Fibroblast of skin of scalp (primary cell): ENCODE measurements at places on chromosomes 3 and 15.

GRCh38 chr3:59936472-59936871 lies 886.6 kb upstream of the CFAP20DC start:
- DNase-seq = no peak

- DNase-seq = no peak
These were observed 25.0 kb downstream of the DNAH1 start for GRCh38 chr3:52341123-52341522.

- DNase-seq = no peak
These were observed 6.1 kb downstream of the ZKSCAN7 start for GRCh38 chr3:44561076-44561475.

DNA sequence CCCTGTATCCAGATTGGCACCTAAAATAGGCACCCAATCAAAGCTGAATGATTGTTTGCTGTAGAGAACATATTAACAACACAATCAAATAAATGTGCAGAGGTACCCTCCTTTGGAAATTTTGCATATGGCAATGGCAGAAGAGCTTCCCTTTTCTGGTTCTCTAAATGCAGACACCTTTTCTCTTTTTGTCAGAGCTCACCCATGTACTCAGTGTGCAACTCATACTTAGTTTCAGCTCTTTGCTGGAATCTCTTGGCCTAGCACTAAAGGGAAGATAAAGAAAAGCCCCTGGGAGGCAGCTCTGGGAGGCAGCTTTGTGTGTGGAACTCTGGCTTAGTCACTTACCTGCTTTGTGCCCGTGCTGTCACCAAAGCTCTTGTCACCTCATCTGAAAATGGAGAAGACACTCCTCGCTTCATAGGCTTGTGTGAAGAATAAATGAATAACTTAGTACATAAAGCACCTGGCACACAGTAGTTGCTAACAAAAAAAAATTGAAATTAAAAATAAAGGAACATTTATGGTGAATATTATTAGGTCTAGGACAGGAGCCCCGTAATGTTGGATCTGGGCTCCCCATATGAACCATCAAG lies 28.8 kb downstream of the ST6GAL1 start:
- DNase-seq = no peak

DNA sequence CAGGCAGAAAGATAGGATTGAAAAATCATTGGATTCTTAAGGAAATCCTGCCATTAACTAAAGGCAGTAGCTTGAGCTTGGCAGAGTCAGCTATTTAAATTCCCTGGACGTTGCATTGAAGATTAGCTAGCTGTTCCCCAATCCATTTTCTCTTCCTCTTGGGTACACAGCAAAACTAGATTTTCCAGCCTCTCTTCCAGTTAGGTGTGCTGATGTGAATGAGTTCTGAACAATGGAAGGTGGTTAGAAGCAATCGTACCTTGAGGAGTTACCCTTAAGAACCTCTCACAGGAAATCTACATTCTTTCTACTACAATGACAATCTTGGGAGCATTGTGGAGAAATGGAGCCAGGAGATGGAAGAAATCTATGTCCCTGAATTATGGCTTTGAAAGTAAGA lies 383.2 kb upstream of the TBL1XR1 start:
- no peak for DNase-seq

GRCh38 chr3:16273867-16274266 lies 8.9 kb downstream of the OXNAD1 start:
- no peak for DNase-seq

DNA sequence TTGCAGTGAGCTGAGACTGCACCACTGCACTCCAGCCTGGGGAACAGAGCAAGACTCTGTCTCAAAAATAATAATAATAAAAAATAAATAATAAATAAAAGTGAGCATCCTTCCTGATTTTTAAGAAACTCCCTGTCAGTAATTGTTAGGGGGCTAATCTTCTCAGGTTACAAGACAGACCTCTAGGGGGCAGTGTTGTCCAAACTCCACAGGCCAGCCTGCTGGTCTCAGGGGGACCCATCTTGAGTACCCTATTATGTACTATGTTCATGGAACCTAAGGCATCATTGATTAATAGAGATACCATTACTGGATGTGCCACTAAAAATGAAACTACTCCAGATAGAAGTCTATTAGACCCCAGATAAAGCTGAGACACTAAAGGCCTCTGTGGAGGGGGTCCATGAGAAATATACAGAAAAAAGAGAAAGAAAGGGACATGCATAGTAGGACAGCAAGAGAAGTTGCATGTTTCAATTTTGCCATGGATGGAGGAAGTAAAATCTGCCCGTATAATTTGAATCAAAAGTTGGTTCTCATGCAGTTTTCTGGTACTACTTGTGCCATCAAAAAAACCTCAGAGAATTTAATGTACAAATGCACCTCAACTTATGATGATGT lies 85.5 kb upstream of the CDV3 start:
- peak; percentile 28 for DNase-seq

- no peak for DNase-seq
These were observed 10.3 kb downstream of the CHP1 start for GRCh38 chr15:41241221-41241964.

DNA sequence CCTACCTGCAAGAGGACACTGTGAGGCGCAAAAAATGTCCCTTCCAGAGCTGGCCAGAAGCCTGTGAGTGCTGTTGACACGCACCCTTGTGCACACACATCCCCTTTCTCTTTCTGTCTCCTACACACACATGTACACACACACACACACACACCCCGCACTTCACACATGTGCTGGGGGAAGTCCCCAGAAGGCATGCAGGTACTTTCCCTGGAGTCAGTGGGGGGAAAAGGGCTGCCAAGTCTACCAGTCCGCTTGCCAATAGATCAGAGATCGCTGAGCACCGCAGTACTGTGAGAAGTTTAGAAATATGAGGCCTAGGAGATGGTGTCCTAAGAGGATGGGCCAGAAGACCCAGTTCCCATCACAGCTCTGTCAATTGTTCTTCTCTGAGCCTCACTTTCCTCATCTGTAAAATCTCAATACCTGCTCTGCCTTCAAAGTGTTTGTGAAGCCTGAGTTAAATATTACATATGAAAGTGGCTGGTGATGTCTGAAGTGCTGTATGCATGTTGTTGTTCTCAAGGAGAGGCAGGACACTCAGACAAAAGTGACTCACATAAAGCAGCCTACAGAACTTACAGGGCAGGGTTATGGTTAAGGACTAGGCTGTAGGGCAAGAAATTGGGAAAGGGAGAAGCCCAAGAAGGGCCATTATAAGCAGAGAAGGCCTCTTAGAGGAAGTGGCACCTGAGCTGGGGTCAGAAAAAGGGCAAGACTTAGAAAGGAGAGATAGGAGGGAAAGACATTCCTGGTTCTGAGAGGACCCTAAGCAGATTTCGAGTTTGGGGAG lies 6.8 kb downstream of the IL17RE start:
- no peak for DNase-seq

GRCh38 chr3:152662157-152662556 lies 172.8 kb upstream of the P2RY1 start:
- no peak for DNase-seq

GRCh38 chr3:78183906-78184599 lies 1144.2 kb downstream of the ROBO2 start:
- no peak for DNase-seq

DNA sequence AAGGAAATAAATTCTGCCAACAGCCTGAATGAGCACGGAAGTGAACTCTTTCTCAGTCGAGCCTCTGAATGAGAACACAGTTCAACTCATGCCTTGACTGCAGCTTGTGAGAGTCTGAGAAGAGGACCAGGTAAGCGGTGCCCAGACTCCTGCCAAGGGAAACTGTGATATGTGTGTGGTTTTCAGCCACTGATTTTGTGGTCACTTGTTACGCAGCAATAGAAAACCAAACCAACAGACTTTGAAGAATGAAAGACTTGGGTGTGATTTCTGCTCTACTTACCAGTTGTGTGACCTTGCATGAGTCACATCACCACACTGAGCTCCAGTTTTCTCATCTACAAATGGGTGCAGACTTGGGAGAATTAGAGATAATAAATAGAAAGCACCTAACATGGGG lies 30.6 kb upstream of the FAM107A start:
- no peak for DNase-seq

GRCh38 chr3:147410526-147411237 lies 1.5 kb downstream of the ZIC1 start:
- DNase-seq = peak; percentile 67

GRCh38 chr15:28114721-28115622 lies 15.9 kb upstream of the OCA2 start:
- DNase-seq = peak; percentile 36

- DNase-seq = peak; percentile 60
These were observed 14.8 kb downstream of the MUC13 start for GRCh38 chr3:124919756-124920155.

DNA sequence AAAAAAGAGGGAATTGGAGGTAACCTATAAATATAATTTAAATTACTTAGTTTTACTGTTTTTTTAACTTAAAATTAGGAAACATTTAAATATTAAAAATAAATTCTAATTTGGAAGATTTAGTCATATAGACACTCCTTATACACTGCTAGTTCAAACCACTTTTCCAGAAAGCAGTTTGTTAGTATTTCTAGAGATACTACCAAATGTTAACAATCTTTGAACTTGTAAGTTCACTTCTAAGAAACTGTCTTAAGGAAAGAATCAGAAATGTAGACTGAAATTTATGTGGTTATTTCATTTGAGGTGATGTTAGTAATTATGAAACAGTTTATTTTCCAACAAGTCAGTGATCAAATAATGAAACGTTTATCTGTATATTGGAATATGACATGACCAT lies 22.7 kb downstream of the CTDSPL2 start:
- no peak for DNase-seq

DNA sequence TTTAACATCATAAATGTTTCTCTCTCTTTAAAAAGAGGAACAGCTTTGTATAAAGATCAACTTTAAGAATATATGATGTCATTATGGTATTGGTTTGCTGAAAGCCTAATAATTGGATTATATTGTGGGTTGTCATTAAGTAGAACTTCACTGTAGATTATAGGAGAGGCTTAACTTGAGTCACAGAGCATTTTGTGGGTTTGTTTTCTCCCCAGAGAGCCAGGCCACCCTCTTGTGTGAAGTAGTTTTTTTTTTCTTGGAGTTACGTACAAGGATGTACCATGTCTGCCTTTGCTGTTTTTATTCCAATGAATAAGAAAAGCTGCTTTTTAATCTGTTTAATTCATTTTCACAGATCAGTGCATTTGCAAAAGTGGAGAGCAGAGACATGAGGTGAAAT lies 354.8 kb upstream of the TBL1XR1 start:
- no peak for DNase-seq

DNA sequence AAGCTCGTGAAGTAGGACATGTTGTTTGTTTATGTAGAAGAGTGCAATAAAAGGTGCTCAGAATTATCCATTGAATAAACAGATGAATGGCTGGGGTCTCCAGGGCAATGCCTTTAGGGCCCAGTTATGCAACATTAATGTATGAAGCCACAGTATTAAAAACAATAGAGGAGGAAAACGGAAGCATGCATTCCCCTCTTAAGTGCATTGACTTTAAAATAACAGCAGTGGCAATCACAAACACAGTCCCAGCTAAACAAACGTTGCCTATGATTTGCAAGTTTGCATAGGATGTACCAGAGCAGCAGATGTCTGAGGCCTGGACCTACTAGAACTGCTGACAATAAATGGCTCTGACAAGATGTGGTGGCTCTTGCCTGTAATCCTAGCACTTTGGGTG lies 60.6 kb upstream of the GCNT3 start:
- no peak for DNase-seq

GRCh38 chr3:8610951-8611350 lies 33.6 kb downstream of the SSUH2 start:
- DNase-seq = no peak

GRCh38 chr3:152671446-152672319 lies 163.2 kb upstream of the P2RY1 start:
- DNase-seq = no peak

- no peak for DNase-seq
These were observed 459.9 kb downstream of the RAP2B start for GRCh38 chr3:153621953-153622352.

GRCh38 chr15:69808756-69809155 lies 289.0 kb downstream of the TLE3 start:
- no peak for DNase-seq

DNA sequence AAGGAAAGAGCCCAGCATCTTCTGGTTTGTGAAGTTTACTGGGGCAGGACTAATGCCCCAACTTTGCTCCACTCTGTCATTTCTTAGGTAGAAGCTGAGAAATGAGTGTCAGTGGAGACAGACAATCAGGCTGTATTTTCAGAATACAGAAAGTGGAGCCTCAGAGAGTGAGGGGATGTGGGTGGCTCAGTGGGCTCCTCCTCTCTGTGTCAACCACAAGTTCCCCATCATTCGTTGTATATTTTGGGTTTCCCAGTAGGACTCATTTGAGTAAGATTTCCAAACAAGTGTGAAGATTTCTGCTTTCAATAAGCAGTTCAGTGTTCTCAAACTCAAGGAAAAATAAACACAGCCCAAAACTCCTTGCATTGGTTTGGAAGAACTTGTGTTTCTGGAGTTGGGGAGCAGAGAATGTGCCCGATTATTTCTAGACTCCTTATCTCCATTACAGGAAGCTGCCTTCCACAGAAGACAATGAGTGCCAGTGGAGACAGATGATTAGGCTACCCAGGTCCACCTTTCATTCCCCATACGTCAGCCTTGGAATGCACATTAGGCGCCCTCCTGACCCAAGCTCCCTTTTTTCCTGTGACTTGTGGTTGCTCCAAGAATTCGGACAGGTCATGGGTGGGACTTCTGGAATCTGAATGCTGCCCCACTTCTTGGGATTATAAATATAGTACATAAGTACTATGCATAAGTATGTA lies 792.1 kb upstream of the LMCD1 start:
- no peak for DNase-seq

- peak; percentile 54 for DNase-seq
These were observed 483 bp downstream of the MEX3B start for GRCh38 chr15:82045179-82045891.

GRCh38 chr15:53833134-53833624 lies 73.7 kb upstream of the WDR72 start:
- peak; percentile 51 for DNase-seq

- no peak for DNase-seq
These were observed 86.3 kb downstream of the SH3GL3 start for GRCh38 chr15:83533410-83533962.

GRCh38 chr3:1699361-1699920 lies 399.2 kb upstream of the CNTN4 start:
- no peak for DNase-seq

DNA sequence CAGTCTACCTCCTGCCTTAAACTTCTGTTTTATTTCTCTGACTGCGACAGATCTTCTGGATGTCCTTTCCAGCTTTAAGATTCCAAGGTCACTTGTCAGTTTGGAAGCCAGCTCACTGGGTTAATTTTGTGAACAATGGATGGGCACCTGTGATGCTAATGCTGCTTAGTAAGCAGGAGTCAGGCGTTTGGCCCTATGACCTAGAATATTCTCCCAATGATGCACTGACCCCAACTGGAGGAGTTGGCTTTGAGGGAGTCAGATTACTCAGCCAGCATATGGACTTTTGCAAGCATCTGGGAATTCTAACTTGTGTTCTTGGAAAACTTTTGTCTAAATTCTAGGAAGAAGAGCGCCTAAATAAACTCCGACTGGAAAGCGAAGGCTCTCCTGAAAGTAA lies 28.1 kb downstream of the HACD3 start:
- DNase-seq = no peak

GRCh38 chr15:31403606-31404005 lies 77.0 kb downstream of the KLF13 start:
- peak; percentile 57 for DNase-seq

- no peak for DNase-seq
These were observed 22.5 kb upstream of the HDAC11 start for GRCh38 chr3:13457593-13457992.

GRCh38 chr3:125160606-125161371 lies 51.8 kb downstream of the SLC12A8 start:
- peak; percentile 61 for DNase-seq
